AG09319 (cell line): ENCODE measurements at places on chromosomes 16 and 17.

GRCh38 chr17:82602986-82603710, 45.1 kb downstream of the WDR45B start:
- DNase-seq = no peak

- no peak for DNase-seq
Measured at GRCh38 chr16:13982451-13982850, 62.5 kb downstream of the ERCC4 start.

DNA sequence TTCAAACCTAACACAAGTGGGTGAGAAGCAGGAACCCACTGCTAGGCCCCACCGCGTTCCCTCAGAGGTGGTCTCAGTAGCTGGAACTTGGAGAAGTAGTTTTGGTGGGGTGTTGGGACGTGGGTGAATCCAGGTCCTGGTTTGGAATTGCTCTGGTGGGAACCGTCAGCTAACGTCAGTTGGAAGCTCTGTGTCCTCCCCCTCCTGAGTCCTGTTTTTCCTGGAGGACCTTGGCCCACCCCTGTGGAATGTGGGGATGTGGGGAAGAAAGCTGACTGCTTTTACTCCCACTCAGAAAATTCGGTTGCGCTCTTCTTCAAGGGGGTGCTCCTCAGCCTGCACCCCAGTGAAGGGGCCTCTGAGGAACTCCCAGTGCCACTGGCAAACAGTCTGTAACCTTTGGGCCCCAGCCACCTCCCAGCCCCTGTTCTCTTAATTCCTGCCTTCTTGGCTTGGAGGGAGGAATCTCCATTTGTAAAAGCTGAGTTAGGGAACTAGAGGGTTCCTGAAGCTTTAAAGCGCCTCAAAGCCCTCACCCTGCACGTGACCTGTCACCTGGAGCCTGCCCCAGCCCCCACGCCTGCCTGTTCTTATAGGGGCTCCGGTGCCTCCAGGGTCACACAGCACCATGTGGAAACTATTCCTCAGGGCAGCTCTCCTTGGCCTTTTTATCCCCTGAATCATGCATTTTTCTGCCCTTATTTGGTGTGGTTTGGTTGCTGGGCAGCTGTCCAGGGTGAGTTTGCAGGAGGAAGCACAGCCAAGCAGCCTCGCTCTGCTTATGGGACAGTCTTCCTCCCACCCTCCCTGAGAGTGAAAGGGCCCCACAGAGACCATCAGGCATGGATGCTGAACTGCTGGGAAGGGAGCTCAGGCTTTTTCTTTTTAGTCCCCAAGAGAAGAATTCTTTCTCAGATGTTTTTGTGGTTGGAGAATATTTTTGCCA, 16.2 kb upstream of the NAGLU start:
- DNase-seq = peak; percentile 97

DNA sequence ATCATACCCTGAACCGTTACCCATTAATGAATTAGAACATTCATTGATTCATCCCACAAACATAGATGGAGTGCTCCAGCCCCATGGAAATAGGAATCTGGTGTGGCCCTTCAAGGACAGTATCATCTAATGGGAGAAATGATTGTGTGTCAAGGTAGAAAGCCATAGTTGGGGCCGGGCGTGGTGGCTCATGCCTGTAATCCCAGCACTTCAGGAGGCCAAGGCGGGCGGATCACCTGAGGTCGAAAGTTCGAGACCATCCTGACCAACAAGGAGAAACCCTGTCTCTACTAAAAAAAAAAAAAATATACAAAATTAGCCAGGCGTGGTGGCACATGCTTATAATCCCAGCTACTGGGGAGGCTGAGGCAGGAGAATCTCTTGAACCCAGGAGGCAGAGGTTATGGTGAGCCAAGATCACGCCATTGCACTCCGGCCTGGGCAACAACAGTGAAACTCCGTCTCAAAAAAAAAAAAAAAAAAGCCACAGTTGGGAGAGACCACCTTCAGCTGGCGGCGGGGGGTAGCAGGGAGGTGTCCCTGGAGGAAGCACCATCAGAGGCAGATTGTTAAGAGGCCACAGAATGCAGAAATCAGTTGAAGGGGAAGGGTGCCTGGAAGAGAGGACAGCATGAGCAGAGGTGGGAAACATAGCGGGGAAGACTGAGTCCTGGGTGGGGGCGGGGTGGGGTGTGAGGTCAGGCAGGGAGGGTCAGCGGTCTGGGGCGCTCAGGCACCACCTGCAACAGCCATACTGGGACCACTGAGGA, 60.0 kb downstream of the USP22 start:
- DNase-seq = no peak

- no peak for DNase-seq
Measured at GRCh38 chr16:460787-461186, 35.3 kb downstream of the RAB11FIP3 start.

- peak; percentile 3 for DNase-seq
Measured at GRCh38 chr17:8707332-8708024, 37.2 kb downstream of the CCDC42 start.
